ENCODE measurements at places on chromosomes 2 and 18.

DNA sequence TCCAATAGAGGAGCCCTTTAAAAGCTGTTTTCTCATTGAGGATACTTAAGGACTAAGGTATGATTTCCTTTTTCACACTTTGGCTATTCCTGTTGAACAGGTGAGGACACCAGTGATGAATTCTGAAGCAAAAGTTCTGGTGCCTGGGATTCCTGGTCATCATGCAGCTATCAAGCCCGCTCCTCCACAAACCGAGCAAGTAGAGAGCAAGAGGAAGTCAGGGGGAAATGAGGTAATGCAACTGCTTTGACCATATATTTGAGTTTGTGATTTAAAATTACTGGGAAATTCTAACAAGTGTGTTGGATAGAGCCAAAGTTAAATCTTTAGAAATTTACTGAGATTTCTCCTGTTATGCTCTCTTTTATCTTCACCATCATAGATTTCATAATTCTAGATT lies 33.0 kb downstream of the WDR43 start:
- DNase-seq, result no peak

GRCh38 chr18:44917216-44918141 lies 236.8 kb downstream of the SETBP1 start:
- DNase-seq, result no peak

- no peak for DNase-seq
These were observed 51.0 kb upstream of the B3GNT2 start for GRCh38 chr2:62144689-62145477.

GRCh38 chr2:88737385-88737784 lies 45.9 kb downstream of the RPIA start:
- no peak for DNase-seq
